ENCODE measurements at places on chromosomes 2 and 18. TPM values are rescaled to one million over a fixed set of nuclear protein-coding genes. Genes with fewer than 3 reads are reported as not detected.

Gene CDK5R2
- not detected for total RNA-seq

GRCh38 chr2:37869771-37870170 lies 55.3 kb upstream of the RMDN2 start:
- peak; percentile 99 for DNase-seq

Gene ZNF804A
- not detected for total RNA-seq

DNA sequence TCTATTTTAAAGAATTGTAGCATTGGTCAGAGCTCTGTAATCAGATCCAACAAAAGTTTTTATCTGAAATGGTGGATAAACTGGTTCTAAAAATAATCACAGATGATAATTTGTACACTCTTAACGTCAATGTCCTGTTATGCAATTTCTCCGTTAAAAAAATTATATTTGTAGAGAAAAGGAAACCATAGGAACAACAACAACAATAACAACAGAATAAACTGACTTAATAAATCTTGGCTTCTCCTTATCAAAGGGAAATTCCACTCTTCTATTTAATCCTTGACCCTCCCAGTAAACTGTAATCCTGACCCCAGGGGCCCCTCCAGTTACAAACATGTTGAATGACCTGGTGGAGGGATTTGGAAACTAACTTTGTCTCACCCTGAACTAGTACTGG lies 78.6 kb upstream of the ZFP36L2 start:
- no peak for DNase-seq

DNA sequence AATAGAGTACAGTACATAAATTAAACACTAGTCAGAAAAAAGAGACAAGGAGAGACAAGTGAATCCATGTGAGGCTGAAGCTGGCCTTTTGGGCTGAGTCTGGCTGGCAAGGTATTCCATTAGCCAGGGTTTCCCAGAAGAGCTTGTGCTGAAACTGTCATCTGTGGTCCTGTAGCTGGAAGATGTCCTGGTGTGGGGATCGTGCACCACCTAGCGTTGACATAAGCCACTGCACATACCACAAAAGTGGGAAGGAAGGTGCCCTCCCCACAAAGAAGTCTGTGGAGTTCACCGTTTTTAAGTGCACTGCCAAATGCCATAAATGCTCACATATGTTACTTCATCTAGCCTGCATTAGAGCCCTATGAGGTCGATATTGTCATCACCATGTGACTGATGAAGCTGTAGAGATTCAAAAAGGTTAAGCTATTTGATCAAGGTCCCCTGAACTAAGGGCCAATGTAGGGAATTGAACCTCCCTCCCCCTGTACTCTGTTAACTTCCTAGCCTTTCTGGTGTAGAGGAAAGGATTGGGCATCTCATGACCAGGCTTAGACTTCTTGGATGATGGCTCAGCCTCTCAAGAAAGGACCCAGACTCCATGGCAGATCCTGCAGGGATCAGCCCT lies 31.9 kb upstream of the GALNT14 start:
- DNase-seq: peak; percentile 15

- no peak for DNase-seq
These were observed 171.3 kb downstream of the ARHGAP15 start for GRCh38 chr2:143300536-143300935.

Gene DCDC2C
- not detected for total RNA-seq

DNA sequence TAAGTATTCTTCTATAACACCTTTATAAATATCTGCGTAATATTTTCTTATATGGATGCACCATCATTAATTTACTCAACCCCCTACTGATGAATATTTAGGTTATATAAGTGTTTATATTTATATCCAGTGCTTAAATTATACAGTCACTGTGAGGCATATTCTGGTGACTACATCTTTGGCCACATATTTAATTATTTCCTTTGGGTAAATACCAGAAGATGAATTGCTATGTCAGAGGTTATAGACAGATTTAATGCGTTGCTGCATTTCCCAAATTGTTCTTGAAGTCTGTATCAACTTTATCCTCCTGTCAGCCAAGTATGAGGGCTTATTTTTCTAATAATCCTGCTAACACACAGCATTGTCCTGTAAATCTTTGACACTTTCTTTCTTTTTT lies 18.7 kb downstream of the DYSF start:
- DNase-seq: no peak

DNA sequence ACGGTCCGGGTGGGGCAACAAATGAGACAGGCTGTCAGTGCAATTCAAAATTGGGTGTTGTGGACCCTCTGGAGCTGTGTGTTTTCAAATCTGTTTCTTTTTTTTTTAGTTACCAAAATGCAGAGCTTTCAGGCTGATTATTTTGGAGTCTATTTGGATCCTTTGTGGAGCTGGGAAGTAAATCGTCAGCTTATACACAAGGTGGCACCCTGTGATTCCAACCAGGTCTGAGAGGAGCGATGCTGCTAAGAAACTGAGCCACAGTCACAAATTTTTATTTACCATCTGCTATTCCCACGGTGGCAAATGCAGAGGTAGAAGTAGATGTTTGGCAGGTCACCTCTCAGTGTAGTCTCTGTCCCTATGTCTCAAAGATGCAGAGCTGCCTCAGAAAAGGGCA lies 3.8 kb upstream of the EPC2 start:
- DNase-seq: no peak

GRCh38 chr2:103002954-103003353 lies 241.1 kb downstream of the TMEM182 start:
- no peak for DNase-seq

Gene PSMD14
- 123 TPM for total RNA-seq

GRCh38 chr2:55163941-55164390 lies 68.1 kb downstream of the CLHC1 start:
- no peak for DNase-seq

GRCh38 chr18:41490861-41491260 lies 464.2 kb upstream of the PIK3C3 start:
- no peak for DNase-seq

Gene BOLL
- not detected for total RNA-seq

DNA sequence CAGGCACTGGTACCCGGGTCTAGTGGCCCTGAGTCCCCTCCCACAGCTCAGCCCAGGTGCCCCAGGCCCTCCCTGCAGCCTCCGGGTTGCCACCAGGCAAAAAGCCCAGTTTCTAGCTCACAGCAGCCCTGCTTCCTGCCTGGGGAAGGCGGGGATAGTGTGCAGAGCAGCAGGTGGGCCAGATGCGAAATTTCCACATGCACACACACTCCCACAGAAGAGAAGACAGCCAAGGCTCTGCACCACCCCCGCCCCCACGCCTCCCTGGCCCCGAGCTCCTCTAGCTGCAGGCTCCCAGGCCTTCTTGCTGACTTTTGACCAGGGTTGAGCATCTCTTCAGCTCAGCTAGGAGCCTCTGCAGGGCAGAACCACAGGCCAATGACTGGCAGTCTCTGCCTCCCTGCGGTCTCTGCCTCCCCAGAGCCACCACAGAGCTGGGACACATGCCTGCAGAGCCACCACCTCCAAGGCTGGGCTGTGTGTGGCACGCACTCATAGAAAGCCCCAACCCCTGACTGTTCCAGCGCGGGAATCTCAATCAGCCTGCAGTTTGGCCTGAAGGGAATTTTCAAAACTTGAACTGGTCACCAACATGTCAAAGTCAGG lies 7.2 kb downstream of the SLC66A2 start:
- DNase-seq: no peak

- peak; percentile 54 for DNase-seq
These were observed 3.6 kb upstream of the DGKD start for GRCh38 chr2:233350708-233351107.

DNA sequence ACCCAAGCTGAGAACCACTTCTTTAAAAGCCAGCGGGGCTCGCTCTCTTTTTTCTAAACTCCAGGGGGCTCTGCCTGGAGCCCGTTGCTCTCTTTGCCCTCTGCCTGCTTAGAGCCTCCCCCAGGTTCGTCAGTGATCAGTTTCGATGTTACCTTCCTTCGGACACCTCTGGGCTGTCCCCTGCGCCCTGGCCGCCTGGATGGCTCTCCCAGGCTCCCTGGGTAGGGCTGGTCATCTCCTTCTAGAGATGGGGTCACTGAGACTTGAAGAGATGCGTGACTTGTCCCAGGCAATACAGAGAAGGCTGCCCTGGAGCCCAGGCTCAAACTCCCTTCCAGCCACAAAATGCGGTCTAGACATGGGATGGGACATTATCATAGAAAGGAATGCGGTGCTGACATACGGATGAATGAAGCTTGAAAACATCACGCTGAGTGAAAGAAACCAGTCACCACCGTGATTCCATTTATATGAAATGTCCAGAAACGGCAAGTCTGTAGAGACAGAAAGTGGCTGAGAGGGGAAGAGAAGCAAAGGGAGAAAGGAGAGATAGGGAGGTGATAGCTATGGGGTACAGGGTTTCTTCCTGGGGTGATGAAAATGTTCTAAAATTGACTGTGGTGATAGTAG lies 14.6 kb downstream of the KCNF1 start:
- no peak for DNase-seq

- DNase-seq: no peak
These were observed 70.9 kb upstream of the RAPGEF4 start for GRCh38 chr2:172664766-172665165.

GRCh38 chr2:10122500-10123280 lies at the start of gene RRM2:
TSS of gene RRM2 (plus strand) at chr2:10122739. CDS start at chr2:10122799, 60 bp downstream.
- DNase-seq: no peak

- DNase-seq: no peak
These were observed 732 bp upstream of the ANXA4 start for GRCh38 chr2:69741229-69741574.

Gene RAD51AP2
- total RNA-seq: not detected

Gene KCNG2
- not detected for total RNA-seq

DNA sequence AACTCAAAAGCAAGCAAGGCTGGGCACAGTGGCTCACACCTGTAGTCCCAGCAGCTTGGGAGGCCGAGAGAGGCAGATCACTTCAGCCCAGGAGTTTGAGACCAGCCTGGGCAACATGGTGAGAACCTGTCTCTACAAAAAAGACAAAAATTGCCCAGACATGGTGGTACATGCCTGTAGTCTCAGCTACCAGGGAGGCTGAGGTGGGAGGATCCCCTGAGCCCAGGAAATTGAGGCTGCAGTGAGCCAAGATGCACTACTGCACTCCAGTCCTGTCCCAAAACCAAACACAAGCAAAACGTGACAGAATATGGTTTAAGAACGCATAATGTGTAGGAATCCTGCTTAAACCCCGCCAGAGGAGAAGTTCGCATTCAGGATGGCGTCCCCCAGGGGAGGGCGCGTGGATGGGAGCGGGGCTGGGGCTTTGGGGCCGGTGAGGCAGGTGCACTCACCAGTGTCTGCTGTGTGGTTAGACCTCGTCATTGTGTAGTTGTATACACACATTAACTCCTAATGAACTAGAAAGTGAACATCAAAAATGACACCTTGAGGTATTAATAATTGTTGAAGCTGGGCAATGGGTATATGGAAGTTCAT lies 5.4 kb downstream of the COLEC11 start:
- DNase-seq: no peak

DNA sequence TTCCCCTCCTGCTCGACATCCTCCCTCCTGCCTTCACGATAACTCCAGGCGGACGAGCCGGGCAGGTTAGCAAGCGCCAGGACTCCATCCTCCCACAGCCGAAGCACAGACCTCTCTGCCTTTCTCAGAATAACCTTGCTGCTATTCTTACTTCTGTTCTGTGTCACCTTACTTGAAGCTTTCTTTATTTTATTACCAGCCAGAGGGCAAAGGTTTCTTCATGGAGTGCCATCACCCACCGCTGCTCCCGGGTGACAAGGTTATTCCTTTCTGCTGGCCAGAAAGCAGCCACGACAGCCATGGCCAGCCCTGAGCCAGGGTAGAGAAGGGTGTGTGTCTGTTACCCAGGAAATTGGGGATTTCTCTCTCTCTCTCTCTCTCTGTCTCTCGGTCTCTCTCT lies 227.1 kb downstream of the ANAPC1 start:
- no peak for DNase-seq

GRCh38 chr2:186440506-186440905 lies 45.6 kb upstream of the ZC3H15 start:
- DNase-seq: no peak

Gene STPG4
- not detected for total RNA-seq

GRCh38 chr18:13284330-13285027 lies 65.9 kb downstream of the LDLRAD4 start:
- no peak for DNase-seq

DNA sequence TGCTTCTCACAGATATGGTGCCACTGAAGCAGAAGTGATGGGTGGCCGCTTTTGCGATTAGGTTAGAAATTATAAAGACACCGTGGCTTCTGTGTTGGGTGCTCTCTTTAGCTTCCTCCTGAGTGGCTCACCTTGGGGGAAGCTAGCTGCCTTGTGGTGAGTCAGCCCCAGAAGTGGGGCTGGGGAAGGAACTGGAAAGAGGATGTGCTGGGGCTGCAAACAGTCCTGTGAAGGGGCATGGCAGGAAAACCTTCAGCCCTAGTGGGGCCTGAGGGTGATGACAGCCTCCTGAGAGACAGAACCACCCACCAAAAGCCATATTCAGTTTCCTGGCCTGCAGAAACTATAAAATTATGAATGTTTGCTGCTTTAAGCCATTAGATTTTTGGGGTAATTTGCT lies 8.9 kb upstream of the ASB18 start:
- no peak for DNase-seq

Gene PARD3B
- 0.94 TPM for total RNA-seq

DNA sequence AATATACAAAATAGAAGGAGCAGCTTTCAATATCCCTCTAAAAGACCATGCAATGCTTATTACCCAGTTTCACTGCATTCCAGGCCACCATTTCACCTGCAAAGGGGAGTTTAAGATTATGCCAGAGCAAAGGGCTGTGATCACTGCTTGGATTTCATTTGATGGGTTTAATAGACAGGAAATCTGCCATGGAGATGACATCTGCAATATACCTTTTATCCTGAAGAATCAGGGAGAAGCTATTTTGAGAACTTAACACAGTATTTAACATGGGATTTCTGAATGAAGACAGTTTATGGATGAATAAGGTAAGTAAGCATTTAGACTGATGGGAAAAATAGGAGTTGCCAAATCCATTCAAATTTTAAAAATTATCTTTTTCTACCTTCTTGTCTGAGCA lies 303.0 kb upstream of the SLC8A1 start:
- no peak for DNase-seq

Gene CCDC141
- total RNA-seq: not detected

Gene HOXD8
- total RNA-seq: 26.5 TPM

GRCh38 chr2:241500431-241500975 lies 7.9 kb downstream of the STK25 start:
- DNase-seq: no peak

DNA sequence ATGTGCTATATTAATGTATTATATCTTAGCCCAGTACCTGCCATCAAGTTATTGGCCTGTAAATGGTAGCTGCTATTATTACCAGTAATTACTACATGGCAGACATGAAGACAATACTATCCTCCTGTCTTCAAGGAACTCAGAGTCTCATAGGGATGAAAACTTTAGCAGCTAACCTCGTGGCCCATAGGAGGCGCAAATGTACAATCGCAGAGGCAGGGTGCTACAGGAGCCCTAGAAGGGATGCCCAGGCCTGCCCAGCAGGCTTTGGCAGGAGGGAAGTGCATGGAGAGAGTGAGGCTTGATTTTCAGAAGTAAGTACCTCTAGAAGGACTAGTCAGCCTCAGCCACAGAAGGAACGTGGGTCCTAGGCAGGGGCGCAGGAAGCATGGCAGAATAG lies 44.7 kb upstream of the KIDINS220 start:
- DNase-seq: no peak

DNA sequence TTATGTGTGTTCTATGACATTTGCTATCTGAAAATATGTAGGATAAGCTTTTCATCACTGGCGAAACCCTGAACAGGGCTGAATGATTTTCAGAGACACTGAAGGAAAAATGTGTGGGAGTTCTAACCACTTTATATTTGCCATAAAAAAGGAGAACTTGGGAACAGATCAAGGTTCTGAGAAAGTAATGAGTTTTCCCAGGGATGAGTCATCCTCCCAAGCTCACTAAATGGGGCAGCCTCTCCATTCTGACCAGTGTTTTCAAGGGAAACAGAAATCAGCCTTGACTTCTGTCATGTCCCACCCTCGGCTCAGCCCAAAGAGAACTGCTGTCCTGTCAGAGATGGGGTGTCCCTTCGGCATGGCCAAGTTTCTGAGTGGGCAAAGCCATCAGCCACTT lies 2109.8 kb upstream of the CELF4 start:
- DNase-seq: no peak

Measured in epithelial cell of proximal tubule (primary cell).